CD4-positive, alpha-beta memory T cell (primary cell): ENCODE measurements at places on chromosomes 12 and 14.

DNA sequence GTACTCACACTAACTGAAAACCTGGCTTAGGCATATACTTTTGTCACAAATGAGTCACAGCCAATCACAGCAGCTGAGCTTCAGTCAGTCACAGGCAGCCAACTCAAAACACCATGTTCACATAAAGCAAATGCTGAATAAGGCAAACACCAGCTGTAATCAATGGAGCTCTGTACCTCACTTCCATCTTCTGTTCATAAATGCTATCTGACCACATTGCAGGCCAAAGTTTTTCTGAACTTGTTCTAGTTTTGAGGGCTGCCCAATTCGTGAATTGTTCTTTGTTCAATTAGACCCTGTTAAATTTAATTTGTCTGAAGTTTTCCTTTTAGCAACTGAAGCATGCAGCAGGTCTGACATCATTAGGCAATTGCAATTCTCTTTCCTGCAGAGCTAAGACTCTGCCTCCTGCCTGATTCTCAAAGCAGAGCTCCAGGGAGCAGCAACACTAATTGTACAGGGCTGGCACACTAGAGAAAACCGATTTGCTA, 129.9 kb downstream of the WIF1 start:
- no peak for DNase-seq

DNA sequence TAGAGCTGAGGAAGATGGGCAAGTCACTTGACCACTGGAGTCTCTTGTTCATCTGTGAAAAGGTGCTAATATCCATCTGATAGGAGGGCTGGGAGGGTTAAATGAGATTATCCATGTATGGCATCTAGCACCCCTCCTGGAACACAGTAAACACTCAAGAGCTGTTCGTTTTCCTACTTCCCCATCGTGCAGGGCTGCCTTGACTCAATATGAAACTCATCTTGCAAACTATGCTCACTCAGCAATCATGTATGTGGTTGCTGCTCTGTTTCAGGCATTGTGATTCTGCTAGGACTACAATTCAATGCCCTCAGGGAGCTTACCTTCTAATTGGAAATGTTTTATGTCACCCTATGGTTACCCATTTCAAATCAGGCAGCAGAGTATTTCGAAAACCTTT, 395.6 kb downstream of the BCAT1 start:
- DNase-seq = no peak

GRCh38 chr12:14471497-14471896, 96.2 kb downstream of the PLBD1 start:
- no peak for DNase-seq

GRCh38 chr14:54652188-54652587, 85.3 kb downstream of the SAMD4A start:
- DNase-seq = no peak

DNA sequence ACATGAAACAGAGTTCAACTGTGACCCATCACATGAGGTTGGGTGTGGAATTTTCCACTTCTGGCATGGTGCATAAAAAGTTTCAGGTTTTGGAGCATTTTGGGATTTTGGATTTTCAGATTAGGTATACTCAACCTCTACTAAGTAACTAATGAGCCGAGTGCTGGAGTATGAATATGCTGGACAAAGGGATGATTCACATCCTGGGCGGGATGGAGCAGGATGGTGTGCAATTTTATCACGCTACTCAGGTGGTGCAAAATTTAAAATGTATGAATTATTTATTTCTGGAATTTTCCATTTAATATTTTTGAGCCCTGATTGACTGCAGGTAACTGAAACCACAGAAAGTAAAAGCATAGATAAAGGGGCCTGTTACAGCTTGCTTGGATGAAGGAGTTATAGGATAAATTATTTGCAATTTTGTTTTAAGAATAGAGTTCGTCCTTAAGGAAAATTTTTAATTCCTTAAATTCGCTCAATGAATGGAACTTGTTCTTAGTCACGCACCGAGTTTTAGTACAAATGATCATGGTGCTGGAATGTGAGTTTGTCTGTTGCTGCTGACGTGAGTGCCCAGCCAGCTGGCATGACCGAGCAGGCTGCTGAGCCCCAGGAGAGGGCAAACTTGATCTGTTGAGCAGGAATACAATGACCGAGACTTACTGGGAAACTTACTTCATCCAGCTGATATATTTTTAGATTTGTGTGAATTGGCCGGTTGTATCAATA, 176.3 kb downstream of the ESR2 start:
- DNase-seq = no peak

DNA sequence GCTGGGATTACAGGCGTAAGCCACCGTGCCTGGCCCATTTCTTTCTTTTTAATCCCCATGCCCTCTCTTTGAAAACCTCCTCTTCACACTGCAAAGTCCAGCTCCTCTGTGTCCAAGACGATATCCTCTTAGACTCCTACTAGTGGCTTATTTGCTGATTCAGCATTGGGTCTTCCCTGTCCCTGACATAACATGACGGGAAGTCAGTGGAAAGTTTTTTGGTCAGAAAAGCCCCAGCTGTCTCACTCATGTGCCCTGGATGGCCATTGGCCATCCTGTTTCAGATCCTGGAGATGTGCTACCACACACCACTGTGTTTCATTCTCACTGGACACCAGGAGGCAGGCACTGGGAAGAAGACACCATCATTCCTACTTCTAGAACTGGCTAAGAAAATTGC, 102.6 kb upstream of the MED13L start:
- DNase-seq = no peak

- no peak for DNase-seq
Observed at GRCh38 chr12:96989916-96990315, 82.9 kb downstream of the NEDD1 start.

DNA sequence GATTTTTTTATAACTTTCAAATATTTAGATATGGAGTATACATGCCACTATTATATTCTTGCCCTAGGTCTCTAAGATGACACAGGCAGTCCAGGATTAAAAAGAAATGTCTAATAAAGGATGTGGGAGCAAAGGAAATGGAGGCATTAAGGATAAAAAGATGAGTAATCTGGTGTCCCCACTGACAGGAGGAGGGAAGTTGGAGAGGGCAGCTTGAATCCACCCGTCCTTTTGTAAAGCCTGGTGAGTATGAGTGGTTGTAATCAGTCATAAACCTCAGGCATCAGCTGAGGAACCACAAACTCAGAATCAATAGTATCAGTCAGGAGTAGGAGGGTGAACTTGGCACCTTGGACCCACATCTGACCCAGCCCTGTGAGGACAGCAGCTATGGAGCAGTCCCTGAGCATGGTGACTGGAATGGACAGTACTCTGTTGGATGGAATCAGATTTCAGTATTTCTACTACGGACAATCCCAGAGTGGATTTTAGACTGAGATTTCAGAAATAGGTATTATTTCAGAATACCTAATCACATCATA, 100.5 kb downstream of the EXOC5 start:
- no peak for DNase-seq
